ENCODE measurements at places on chromosomes 16 and 17.

DNA sequence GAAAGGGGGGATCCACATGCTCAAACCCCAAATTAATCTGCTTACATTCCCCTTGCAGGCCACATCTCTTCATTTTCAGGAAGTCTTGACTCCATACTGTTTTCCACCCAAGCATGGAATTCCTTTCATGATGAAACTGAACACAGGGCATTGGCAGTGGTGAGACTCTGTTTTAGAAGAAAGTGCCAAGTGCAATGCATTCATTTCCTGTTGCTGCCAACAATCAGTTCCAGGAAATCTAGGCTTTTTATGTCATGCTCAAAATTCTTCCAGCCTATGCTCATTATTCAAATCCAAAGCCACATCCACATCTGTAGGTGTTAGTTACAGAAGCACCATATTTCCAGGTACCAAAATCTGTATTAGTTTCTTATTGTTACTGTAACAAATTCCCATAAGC lies 4.1 kb downstream of the CCL2 start:
- DNase-seq, result peak; percentile 49

- DNase-seq, result no peak
Measured at GRCh38 chr16:57769541-57770145, 32.6 kb downstream of the KIFC3 start.

- peak; percentile 41 for DNase-seq
Measured at GRCh38 chr17:62919388-62919787, 46.6 kb upstream of the TANC2 start.

- no peak for DNase-seq
Measured at GRCh38 chr16:81349608-81350305, 35.0 kb downstream of the GAN start.

DNA sequence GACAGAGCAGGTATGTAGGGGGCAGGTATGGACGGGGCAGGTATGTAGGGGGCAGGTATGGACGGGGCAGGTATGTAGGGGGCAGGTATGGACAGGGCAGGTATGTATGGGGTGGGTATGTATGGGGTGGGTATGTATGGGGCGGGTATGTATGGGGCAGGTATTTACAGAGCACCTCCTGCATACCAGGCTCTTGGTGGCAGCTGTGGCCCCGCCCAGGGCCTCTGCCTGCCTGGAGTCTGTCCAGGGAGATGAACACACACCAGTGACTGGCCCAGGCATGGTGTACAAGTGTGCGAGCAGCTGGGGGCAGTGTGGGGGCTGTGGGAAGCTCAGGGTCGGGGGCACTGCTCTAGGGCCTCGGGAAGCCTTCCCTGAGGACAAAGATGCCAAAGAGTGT lies 4.4 kb downstream of the RPL3L start:
- no peak for DNase-seq

DNA sequence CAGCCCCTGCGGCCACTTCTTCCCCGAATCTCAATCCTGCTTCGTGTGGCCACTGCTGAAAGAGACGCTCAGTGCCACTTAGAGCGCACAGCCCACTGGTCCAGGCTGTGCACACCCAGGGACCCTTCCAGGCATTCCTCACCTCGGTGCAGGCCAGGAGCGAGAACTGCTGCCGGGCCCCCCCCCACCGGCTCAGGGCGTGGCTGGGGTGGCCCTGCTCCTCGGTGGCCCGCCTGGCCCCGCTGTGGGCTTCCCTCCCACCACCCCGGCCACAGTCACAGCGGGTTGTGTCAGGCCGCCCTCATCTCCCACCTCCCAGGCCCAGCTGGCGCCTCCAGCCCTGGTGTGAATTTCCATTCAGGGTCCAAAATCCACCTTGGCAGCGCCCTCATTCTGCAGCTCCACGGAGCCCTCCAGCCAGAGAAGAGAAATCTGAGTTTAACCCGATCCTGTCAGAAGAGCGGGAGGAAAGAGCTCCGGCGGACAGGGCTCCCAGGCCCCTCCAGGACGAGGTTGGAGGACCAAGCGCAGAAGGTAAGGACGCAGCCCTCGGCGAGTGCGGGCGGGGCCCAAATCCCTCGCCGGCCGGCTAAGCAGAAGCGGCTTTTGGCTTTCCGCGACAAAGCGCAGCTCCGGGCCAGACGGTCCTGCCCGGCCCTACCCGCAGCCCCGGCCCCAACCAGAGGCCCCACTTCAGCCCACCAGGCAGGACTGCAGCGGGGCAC lies 12.0 kb downstream of the TBC1D16 start:
- no peak for DNase-seq

- no peak for DNase-seq
Measured at GRCh38 chr17:62984801-62985200, 18.8 kb downstream of the TANC2 start.

GRCh38 chr16:67270931-67271338 lies 8.4 kb upstream of the PLEKHG4 start:
- DNase-seq, result no peak

GRCh38 chr16:62225675-62226074 lies 189.4 kb upstream of the CDH8 start:
- peak; percentile 52 for DNase-seq

- DNase-seq, result no peak
Measured at GRCh38 chr17:70343114-70343513, 173.8 kb downstream of the KCNJ2 start.

DNA sequence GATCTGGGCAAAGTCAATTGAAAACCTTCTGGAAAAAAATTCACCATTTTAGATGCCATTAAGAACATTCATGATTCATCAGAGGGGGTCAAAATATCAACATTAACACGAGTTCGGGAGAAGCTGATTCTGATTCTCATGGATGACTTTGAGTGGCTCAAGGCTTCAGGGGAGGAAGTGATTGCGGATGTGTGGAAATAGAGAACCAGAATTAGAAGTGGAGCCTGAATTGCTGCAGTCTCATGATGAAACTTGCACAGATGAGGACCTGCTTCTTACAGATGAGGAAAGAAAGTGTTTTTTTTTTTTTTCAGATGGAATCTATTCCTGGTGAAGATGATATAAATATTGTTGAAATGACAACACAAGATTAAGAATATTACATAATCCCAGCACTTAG lies 12.9 kb downstream of the ITGAX start:
- no peak for DNase-seq

DNA sequence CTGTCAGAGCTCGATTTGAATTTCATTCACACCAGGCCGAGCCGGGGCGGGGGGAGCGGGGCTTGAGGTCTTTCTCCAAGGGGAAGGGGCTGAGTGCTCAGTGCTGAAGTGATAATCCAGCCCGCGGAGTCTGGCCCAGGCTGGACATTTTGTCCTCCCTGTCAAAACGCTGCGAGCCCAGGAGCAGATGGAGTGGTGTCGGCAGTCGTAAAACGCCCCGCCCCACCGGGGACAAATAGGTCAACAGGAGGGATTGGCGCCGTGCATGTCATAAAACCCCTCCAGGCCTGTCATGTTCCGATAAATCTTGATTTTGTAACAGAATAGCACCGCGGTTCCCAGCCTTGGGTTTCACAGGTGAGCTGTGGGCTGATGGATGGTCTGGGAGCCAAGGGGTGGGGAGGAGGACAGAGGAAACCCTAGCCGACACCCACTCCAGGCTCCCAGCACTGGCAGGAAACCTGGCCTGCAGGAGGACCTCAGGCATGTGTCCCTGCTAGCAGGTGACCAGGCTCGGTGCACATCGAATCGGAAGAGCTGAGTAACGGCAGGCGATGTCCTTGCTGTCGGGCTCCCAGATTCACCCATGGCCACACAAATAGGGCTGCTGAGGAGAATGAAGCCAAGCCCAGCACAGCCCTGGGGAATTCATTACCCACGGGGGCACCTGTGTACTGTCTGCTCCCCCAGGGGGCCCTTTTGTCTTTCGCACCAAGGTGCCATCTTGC lies 341.4 kb downstream of the FOXL1 start:
- DNase-seq, result no peak

GRCh38 chr16:66483689-66484452 lies 56.8 kb downstream of the BEAN1 start:
- peak; percentile 67 for DNase-seq

GRCh38 chr16:11094857-11095565 lies 150.6 kb downstream of the CLEC16A start:
- no peak for DNase-seq

GRCh38 chr16:72989579-72990551 lies 58.1 kb downstream of the ZFHX3 start:
- peak; percentile 94 for DNase-seq

- DNase-seq, result no peak
Measured at GRCh38 chr17:27491713-27492190, 35.5 kb downstream of the KSR1 start.

DNA sequence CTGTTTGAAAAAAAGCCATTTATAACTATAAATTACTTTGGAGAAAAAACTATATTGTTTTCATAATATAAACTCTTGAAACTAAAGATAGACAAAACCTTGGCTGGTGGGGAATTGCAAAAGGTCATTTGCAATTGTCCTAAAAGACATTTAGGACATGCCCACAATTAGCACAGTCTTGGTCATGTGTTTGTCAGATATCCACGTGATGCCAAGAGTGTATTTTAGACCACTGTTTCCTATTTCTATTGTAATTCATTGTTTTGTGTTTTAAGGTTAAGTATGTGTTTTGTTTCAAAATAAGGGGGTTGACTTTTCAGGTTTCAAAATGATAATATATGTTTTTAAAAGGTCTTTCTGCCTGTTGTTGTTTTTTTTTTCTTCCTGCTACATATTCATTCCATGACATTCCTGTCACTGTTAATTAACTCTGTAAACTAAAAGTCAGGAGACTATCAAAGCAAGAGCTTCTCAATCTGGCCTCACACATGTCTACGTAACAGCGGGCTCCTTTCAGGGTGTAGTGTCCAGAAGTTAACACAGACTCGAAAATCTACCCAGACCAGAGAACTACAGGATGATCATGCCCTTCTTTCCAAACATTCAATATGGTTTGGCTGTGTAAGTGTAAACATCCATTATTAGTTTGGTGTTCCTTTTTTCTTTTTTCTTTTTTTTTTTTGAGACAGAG lies 58.7 kb downstream of the COG7 start:
- DNase-seq, result no peak

DNA sequence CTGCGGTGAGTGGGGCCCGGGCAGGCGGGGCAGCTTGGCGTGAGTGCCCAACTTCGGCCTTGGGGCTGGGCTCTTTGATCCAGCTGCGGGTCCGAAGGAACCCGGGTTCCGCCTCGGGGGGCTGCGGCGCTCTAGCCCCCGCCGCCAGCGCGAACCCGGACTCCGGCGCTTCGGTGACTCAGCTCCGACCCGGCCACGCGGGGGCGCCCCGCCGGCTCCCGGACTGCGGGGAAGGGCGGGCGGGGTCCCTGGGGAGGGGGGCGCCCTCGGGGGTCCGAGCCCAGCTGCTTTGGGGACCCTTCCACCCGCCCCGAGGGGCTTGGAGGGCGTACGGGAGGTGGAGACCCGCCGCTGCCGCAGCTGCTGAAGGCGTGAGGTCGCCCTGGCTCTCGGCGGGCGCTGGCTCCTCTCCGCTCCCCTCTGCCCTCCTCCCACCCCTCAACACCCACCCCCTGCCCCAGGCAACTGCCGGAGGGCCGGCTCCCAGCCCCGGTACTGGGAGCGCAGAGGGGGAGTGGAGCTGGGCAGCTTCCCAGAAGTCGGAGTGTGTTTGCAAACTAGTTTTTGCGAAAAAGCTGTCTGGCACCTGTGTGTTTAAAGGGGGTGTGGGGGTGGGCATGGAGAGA lies 516 bp downstream of the CPNE2 start:
- DNase-seq, result no peak

GRCh38 chr17:72702998-72703397 lies 389.5 kb downstream of the SLC39A11 start:
- DNase-seq, result peak; percentile 87

GRCh38 chr17:5809580-5810188 lies 225.4 kb upstream of the NLRP1 start:
- no peak for DNase-seq

GRCh38 chr16:79601092-79601930 lies 774 bp upstream of the MAF start:
- peak; percentile 10 for DNase-seq

- DNase-seq, result no peak
Measured at GRCh38 chr17:58341861-58342475, 10.0 kb downstream of the SUPT4H1 start.

DNA sequence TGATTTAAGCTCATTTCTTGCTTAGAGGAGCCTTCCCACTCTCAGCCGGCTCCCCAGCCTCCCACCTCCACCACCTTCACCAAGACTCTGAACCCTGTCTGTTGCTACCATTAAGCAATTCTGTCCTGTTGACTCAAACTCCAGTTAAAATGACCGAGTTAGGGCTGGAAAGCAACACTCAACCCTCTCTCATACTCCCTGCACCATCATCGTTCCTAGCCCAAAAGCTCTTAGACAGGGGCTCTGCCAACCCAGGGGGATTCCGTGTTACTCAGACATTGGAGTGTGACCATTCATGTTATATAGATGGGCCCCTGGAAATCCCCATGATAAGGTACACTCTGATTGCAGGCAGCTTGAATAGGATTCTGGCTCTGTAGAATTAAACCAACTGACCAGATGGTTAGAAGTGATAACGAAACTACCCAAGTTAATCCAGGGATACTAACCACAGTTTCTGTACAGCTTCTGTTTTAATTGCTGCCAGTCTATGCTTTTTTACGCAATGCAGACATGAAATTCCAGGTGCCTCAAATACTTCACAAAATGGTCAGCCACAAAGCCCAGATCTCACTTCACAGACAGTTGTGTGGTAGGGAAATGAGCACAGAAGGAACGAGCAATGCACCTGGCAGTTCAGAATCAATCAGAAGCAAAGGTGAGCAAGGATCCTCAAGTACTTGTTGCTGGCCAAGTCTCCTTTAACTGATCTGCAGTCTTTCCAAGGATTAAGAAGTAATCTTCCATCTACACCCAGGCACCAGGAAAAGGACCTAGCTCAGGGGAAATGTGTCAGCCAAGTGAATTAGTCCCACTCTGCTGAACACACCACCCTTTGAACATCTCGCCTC lies 2.1 kb downstream of the SSTR2 start:
- no peak for DNase-seq

- no peak for DNase-seq
Measured at GRCh38 chr16:14041164-14041563, 30.0 kb upstream of the MRTFB start.

GRCh38 chr17:15972497-15972951 lies 27.0 kb downstream of the ZSWIM7 start:
- DNase-seq, result no peak

DNA sequence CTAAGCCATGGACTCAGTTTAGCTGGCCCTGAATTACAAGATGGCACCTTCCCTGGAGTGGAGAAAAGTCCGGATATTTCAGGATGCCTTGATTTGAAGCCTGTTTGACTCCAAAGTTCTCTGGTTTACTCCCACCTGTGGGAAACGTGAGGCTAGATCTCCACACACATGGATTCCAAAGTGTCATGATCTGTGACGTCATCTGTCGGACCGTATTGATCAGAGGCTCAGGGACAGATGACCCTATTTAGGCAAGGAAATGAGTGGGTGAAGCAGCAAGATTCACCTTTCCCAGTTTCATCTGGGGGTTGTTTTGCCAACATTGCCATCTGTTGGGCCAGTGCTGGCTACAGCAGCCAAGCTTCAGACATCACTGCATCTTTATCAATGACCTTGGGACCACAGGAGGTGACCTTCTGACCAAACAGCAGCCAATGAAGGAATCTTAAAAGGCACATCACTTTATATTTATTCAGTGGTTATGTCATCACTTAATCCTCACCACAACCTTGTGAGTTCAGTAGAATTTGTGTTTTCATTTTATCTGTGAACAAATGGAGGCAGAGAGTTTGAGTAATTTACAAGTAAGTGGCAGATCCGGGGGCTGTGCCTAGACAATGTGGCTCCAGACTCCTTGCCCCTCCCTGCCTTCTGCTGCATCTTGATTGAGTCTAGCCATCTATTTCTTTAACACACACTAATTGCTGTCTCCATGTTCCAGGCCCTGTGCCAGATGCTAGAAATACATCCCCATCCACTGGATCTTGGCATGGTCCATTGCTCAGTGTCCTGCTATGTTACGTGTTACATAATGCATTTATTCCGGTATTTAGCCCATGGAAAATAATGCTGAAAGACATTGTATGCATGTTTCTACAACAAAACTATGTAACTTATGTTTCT lies 1.5 kb upstream of the CDH13 start:
- DNase-seq, result no peak

All from fibroblast of skin of abdomen (primary cell).